NCI-H446 (cell line): ENCODE measurements at places on chromosomes 4 and X.

- no peak for DNase-seq
These were observed 345.4 kb upstream of the GATB start for GRCh38 chr4:152106113-152106763.

DNA sequence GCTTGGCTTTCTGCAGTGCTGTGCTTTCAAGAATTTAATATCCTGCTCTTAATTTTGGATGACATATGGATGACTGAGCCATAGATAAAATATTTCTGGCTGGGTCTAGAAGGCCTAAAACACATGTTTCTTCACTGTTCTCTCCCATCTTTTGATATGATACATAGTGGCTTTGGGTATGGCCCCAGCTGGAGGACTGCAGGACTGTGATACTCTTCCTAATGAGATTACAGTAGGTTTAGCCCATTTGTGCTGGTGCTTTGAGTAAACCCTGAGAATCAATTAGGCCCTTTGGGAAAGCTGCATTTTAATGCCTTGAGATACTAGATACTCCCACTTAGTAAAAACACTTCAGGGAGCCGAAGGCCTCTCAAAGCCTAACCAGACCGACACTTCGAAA, 38.0 kb downstream of the KIT start:
- DNase-seq: no peak

DNA sequence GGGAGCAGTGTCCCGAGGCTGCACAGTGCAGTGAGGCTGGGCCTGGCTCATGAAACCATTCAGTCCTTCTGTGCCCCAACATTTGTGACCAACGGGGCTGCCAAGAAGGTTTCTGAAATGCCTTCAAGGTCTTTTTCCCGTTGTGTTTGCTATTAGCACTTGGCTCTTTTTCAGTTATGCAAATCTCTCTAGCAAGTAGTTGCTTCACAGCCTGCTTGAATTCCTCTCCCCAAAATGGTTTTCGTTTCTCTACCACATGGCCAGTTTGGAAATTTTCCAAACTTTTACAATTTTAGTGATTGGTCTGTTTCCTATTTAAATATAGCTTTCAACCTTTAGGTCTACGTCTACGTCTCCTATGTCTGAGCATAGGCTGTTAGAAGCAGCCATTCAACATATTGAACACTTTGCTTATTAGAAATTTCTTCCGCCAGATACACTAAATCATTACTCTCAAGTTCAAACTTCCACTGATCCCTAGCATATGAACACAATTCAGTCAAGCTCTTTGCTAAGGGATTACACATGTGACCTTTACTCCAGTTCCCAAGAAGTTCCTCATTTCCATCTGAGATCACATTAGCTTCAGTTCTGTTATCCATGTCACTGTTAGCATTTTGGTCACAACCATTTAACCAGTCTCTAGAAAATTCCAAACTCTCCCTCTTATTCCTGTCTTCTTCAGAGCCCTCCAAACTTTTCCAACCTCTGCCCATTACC, 901.8 kb downstream of the GLUD2 start:
- DNase-seq: peak; percentile 24

DNA sequence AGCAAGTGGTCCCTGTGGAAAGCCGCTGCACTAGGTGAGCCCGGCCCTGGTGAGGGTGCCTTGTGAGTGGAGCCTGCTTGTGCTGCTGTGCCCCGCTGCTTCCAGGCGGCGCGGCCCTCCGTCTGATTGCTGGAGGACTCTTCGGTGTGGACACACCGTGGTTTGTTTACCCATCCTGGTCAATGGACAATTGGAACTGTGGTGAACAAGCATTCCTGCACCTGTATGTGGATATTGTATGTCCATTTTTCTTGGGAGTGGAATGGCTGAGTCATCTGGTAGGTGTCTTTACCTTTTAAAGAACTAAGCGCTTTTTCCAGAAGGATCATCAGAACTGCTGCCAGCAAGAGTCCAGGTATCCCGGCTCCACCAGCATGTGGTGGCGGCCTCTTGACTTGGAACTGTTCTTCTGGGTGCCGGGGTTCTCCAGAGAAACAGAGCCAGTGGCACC, 15.6 kb downstream of the MAEA start:
- DNase-seq: no peak

GRCh38 chr4:156773648-156774357, 197.8 kb downstream of the PDGFC start:
- no peak for DNase-seq

- DNase-seq: no peak
These were observed 344.3 kb downstream of the BCOR start for GRCh38 chrX:39753293-39753996.
